Right cardiac atrium (tissue), 5 donors: ENCODE measurements at places on chromosomes 11 and 22.

GRCh38 chr22:42793848-42794405 is 63.1 kb downstream of the ARFGAP3 start:
- no peak for DNase-seq

- no peak for DNase-seq
Observed at GRCh38 chr11:3808861-3809623, 682 bp downstream of the PGAP2 start.

- DNase-seq = no peak
Observed at GRCh38 chr11:65014726-65015227, 817 bp downstream of the ARL2 start.

- peak; percentile 26 for DNase-seq
Observed at GRCh38 chr11:10908215-10908951, 50.5 kb upstream of the ZBED5 start.

DNA sequence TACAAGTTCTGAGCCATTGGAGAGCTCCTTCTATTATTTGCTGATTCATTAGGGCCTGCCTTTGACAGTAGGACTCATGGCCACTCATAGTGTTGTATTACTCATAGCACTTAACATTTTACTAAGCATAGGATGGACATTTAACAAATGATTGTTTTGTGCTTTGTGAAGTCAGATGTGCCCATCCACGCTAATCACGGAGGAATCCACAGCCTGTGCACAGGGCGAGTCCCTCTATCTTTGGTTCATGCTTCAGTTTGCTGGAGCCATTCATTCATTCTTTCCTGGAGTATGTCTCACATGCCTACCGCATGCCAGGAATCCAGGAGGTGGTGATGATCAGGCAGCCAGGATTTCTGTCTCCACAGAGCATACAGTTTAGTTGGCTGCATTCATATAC is 254.1 kb downstream of the NTM start:
- no peak for DNase-seq

GRCh38 chr11:69297787-69298266 is 3.9 kb downstream of the MYEOV start:
- DNase-seq = peak; percentile 43

- peak; percentile 68 for DNase-seq
Observed at GRCh38 chr22:22357024-22357883, 112.7 kb downstream of the VPREB1 start.

DNA sequence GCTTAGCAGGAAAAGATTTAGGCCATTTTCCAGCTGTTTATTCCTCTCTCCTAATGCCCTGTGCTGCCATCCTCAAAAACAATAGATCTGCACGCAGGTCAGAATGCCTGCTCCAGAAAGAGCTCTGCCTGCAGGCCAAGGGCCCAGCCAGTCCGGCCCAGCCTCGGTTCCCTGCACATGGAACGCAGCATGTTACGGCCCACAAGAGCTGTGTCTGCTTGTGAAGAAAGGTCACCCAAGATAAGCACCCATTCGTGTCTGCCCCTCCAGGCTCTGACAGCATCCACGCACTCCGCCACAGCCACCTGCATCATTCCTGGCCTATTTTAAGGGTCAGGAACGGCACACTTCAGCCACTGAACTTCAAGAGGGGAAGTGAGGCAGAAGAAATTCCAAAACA is 152.2 kb downstream of the SPATA19 start:
- DNase-seq = no peak

DNA sequence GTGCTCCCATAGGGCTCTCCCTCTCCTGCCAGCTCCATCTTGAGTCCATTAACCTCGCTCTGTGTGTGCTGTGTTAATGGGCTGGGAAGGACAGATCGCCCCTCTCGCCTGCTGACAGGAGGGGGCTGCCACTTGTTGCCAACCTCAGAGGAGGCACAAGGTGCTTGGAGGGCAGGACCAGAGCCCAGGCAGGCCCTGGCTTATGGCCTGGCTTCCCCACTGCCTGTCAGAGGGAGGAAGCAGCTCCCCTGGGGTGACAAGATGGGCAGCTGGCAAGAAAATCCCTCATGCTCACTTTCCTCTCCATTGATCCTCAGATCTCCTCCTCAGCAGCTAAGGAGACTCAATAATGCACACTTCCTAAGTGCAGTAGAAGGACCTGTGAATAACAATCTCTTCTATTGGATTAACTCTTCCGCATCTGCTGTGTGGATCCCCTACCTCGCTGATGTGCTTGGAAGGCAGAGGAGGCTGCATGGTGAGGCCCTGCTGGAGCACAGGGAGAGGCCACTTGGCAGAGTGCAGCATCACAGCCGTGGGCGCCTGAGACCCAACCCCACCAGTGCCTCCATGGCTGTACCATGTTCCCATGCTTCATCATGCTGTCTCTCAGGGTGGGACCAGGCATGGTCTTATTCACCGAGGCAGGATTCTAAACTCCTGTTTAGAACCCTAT is 70.3 kb downstream of the TRIM29 start:
- no peak for DNase-seq

DNA sequence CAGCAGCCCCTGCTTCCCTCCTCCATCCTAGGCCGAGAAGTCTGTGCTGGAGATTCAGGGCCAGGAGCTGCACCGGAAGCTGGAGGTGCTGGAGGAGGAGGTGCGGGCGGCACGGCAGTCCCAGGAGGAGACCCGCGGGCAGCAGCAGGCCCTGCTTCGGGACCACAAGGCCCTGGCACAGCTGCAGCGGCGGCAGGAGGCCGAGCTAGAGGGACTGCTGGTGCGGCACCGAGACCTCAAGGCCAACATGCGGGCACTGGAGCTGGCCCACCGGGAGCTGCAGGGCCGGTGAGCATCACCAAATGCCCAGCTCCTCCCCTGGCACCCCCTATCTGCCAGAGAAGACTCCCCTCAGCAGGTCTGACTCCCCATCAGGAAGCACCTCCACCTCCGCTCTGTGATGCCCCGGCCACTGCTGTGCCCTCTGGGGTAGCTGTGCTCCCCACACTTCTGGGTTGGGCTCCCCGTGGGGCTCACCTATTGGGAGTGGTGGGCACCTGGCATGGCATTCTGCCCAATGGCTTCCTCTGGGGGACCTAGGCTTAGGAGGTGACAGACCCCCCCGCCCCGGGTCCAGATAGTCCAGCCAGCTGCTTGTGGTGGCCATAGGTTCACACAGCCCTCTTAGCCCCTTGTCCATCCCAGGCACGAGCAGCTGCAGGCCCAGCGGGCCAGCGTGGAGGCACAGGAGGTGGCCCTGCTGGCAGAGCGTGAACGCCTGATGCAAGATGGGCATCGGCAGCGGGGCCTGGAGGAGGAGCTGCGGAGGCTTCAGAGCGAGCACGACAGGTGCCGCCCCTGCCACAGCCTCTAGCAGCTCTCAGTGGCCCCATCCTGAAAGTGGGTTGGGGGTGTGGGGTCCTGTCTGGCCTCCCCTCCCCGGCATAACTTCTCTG is 6.6 kb upstream of the RPS6KA4 start:
- no peak for DNase-seq

- DNase-seq = no peak
Observed at GRCh38 chr22:20526628-20527355, 19.4 kb downstream of the MED15 start.

GRCh38 chr11:32153747-32154146 is 62.9 kb downstream of the RCN1 start:
- DNase-seq = no peak

DNA sequence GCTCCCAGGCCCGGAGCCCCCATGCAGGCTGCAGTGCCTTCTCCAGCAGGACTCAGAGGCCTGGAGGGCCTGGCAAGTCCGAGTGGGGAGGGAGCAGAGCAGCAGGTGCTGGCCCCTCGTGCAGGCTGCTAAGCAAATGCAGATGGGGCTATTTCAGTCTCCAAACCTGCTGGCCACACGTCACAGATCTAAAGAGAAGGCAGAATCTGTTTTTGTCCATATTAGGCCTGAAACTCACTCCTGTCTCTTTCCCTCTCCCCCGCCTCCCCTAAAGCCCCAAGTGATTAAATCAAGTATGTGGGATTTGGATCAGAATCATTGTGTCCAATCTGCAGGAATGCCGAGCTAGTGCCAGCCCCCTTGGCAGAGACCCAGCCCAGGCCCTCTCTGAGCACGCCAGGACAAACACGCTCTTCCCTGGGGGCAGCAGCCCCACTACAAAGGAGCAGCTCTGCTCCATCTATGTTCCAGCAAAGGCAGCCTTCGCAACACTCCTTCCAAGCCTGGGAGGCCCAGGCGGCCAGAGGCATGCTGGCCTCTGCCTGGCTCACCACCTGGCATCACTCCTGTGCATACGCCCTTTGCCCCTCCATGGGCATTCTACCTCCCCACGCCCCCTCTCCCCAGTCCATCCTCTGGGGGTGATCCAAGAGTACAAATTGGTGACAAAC is 26.5 kb downstream of the RPL27A start:
- peak; percentile 97 for DNase-seq

DNA sequence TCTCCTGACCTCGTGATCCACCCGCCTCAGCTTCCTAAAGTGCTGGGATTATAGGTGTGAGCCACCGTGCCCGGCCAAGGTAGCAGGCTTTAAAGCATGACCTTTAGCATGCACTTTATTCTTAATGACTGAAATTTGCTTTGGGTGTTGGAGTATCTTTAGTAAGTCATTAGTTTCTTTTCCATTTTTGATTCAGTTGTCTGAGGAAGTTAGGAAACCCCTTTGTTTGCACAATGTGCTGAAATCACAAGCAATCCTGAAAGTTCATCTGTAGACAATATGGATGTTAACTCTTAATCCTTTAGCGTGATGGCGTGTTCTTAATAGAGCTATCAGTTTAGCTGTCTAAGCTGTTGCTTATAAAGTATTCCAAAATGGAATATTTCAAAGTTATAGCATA is 16.8 kb downstream of the SDHD start:
- no peak for DNase-seq

DNA sequence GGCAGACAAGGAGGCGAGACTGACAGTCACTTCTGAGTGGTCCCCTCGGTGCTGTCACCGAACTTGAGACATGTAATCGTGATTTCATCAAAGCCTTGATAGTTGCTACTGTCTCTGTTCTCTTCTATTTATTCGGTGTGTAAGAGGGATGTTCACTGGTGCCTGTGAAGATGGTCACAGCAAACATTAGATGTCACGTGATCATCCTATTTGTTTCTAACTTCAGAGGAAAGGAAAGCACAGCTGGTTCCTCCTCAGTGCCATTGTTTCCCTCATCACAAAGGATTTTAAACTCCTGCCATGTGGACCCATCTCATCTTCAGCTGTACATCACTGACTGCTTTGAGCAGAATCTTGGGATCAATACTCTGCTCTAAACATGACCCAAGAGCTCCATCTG is 73.1 kb upstream of the CLMP start:
- DNase-seq = no peak

DNA sequence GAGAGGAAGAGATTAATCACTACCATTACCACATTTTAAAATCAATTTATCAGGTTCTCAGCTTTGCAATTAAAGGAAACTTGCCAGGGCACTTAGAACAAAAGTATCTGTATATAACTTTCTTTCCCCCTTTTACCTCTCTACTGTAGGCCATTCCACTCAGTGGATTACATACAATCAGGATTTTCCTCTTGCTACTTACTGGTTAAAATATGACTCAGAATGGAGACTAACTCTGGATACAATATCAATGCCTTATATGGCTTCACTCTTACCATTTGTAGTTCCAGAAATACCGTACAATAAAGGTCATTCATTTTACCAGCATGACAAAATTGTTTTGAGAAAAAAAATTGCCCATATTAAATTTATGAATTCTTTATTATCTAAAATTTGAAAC is 706.8 kb downstream of the KCNA4 start:
- no peak for DNase-seq

GRCh38 chr11:48307760-48308386 is 1.9 kb downstream of the OR4S1 start:
- DNase-seq = peak; percentile 28

DNA sequence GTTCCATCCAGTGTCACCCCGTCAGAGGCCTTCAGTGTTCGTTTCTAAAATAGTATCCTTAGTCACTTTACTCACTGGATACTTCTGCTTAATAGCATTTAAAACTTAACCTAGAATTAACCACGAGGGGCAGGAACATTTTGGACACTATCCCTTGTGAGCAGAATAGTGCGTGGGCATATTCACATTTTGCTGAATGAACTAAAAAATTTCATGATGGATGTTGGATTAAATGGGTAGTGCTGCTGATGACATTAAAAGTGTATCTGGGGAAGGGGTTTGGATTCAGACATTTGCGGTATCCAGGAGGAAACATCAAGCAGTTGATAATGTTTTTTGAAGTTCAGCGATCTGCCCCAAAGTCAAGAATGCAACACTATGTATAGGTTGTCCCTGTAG is 750 bp upstream of the NAT10 start:
- DNase-seq = no peak

DNA sequence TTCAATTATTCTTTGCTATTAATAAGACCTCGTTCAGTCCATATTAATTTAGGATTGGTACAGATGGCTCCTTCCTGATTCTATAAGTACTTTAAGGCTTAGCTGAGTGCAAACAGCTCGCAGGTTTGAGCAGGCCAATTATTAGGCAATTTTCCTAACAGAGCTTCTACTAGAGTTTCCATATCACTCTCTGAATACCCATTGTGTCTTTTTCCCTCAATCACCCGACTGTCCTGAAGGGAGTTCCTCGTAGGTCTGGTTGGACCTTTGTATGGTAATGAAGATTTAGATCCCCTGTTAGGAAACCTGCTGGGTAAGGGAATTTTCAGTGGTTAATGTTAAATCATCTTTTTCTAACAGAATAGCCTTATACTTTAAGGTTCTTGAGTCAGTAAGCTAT is 61.1 kb downstream of the ARHGAP42 start:
- DNase-seq = no peak

DNA sequence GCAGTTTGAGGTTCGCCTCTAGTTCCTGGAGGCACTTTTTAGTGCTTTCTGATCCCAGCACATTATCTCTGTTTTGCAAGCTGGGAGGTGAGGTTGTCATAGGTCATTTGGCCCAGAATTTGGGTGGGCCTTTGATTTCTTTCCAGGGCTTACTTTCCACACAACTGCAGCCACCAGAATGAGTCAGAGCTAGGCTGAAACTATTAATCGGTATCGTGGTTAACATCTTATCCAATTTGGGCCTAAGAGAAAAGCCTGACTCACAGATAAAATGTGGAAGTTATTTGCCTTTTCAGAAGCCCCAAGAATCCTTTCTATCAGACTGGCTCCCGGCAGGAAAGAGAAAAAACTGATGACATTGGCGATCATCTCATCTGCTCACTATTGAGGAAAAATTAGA is 166.4 kb downstream of the KIRREL3 start:
- no peak for DNase-seq

GRCh38 chr11:87092159-87092558 is 54.4 kb downstream of the TMEM135 start:
- no peak for DNase-seq

DNA sequence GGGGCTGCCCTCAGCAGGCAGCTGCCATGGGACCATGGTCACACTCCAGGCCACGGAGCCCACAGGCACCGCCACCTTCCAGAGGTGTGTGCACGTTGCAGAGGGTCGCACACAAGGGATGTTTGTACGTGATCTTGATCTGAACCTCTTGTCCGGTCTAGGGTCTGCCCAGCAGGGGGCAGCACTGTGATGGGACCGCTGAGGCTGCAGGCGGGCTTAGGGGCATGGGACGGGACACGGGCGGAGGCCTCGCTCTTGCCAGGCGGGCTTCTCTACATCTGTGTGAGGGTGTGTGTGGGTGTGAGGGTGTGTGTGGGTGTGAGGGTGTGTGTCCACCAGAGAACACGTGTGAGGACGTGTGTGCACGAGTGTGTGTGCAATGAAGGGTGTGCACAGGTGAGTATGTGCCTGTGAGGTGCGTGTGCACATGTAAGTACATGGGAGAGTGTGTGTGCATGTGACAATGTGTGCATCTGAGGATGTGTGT is 52.4 kb downstream of the CACNA1I start:
- peak; percentile 84 for DNase-seq

- peak; percentile 75 for DNase-seq
Observed at GRCh38 chr11:68271023-68271780, 571 bp downstream of the C11orf24 start.
